HT1080 (cell line): ENCODE measurements at places on chromosomes 1 and 21.
A peak's percentile ranks its signal among the peaks of the same experiment; 100 is the strongest.

DNA sequence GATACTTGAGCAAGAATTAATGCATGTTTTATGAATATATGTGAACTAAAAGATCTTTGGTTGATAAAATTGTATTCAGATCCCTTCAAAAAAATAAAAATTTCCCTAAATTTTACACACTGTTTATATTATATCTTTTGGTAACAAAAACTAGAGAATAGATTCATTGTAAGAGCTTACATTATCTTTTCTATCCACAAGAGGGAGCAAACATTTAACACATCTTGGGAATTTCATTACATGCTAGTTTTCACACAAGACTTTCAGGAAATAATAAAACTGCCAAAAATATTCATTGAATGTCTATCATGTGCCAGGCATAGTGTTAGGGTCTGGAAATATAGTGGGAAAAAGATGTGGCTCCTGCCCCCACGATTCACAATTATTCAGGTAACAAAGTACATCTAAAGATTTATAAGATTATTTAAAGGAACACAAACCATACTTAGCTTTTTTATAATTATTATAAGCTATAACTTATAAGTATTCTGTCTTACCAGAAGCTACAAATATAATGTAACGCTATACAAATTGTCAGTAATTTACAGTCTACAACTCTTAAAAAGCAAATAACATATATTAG is 30.6 kb downstream of the FAF1 start:
- peak; percentile 11 for DNase-seq

- no peak for DNase-seq
Measured at GRCh38 chr1:89287181-89288050, 14.8 kb upstream of the GBP5 start.

DNA sequence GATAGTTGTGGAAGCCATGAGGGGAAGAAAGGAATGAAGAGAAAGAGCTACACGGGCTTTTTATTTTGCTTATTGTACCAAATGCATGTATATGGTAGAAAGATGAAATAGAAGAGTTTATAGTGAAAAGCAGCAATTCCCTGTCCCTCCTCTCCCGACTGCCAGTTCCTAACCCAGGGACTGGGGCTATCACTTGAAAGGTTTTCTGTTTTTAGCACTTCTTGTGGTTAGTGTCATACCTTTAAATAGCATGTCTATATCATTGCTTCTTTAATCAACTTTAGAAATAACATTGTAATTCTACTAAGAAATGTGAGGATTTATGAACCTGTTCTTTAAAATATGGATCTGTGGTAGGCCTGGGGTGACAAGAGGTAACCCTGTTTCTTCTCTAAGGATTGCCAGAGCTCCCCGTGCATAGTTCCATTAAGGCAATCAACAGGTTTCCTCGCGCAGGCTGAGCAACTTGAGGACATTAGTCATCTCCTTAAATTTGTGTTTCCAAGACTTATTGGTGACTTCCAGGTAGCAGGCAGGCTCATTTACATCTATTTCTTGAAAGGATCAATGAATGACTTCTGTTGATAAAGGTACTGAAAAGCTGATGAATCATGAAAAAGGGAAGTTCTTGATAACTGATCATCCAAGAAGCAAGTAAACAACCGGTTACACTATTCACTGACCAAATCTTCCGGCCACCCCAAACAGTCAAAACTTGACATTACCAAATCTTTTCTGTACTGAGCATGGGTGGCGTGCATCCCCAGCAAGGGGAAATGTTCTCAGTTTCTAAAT is 37.8 kb upstream of the S1PR1 start:
- DNase-seq, result no peak

GRCh38 chr1:52588535-52588934 is 13.6 kb upstream of the GPX7 start:
- DNase-seq, result no peak

GRCh38 chr1:86739648-86740509 is 35.5 kb downstream of the SH3GLB1 start:
- peak; percentile 5 for DNase-seq

DNA sequence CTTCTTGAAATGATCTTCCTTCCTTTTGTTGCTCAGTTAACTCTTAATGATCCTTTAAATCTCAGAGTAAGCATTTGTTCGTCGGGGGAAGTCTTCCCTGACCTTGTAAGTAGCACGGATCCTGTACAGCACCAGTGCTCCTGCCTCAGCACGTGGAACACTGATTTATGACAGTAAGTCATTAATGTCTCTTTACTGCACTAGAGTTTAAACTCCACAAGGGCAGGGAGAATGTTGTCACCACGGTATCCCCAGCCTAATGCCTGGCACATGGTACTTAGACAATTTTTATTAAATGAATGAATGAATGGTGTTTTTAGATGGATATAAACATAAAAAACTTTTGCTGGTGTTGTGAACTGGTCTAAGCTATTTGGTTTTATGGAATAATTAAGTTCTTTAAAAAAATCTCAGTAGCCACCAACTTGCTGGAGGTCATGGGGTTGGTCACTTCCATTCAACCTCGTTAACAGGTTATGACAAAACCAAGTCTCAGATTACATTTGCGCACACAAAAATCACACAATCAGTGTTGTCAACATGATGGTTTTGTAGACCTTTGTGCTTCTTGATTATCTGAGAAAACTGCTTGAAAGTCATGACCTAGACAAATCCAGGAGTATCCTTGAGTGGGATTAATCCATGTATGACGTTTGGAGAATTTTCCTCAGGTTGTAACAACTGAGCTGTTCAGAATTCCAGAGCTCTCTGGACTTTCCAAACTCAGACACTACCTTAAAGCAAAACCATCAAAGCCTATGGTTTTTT is 326.9 kb downstream of the DUSP10 start:
- DNase-seq, result no peak

DNA sequence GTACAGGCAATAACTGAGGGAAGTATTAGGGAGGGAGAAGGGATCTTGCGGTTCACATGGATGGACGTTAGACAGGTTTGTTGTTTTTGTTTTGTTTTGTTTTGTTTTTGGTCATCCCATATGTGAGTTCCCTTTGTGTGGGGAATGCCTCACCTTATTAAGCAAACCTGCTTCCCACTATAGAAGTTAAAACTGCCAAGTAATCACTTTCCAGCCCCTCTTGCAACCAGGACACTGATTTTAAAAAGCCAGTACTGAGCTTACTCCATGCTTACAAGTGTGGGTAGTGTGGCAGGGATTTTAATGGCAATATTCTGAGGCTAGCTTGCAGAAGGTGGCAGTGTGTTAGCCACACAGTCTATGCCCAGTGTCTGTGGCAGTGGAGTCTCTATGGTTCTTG is 26.5 kb downstream of the SPATA45 start:
- no peak for DNase-seq

DNA sequence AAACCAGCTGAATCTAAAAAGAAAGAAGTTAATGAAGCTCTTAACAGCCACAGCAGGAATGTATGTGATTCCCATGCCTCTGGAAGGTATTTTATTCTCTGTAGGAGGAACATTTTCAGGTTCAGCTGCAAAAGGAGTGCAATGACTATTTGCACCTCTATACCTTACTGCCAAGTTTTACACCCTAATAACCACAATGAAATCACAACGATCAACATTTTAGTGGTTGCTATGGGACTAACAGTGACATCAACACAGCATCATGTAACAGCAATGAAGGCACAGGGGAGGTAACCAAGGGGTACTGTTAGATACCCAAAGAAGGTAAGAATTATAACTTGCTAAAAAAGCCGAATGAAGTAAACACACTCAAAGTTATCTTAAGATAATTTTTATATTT is 116.3 kb upstream of the HP1BP3 start:
- peak; percentile 3 for DNase-seq

- DNase-seq, result no peak
Measured at GRCh38 chr1:164891615-164892014, 332.6 kb downstream of the PBX1 start.

GRCh38 chr1:119007670-119008482 is 19.7 kb upstream of the TBX15 start:
- DNase-seq, result no peak

GRCh38 chr1:8910914-8911313 is 32.4 kb upstream of the ENO1 start:
- DNase-seq, result peak; percentile 37

DNA sequence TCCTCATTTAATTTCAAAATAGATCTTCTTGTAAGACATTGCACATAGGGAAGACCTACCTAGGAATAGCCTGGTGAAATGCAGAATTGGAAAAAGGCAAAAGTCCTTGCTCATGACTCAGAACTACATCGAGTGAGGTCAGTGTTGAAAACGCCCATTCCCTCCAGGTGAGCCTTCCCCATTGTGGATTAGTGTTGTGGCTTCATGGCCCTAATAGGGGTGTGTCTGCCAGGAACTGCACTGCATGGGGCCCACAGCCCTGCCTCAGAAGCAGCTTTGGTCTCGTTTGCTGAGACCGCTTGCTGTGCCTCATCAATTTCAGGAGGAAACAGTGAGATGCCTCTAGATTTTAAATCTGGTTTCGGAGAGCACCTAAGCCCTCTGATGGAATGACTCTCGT is 17.0 kb downstream of the TFF3 start:
- no peak for DNase-seq

DNA sequence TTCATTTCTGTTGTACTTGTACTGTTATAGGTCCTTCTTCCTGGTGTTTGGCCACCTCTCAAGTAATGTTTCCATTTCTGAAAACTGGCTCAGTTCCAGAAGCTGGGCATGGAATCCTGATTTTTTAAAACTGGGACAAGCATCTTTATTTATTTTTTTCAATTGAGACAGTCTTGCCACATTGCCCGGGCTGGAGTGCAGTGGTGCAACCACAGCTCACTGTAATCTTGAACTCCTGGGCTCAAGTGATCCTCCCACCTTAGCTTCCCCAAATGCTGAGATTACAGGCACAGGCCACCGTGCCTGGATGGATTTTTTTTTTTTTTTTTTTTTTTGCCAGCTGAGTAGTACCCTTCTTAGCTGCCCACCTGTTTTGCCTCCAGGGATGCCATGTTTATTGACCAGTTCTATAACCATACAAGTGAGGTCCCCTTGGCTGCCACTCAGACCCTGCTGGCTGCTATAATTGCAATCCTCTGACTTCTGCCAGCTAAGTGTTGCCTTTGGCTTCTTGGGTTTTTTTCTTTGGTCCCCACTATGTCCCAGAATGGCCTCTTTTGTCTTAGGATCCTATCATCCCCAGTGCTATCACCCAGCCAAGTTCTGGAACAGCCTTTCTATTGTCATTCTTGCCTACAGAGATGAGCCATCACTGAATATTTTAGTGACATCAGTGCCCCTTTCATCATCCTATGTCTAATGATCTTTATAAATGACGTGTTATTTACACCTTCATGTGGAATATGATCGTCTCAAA is 3.9 kb upstream of the DIP2A start:
- peak; percentile 26 for DNase-seq

GRCh38 chr21:17388226-17388625 is 124.6 kb upstream of the CXADR start:
- no peak for DNase-seq

GRCh38 chr1:204224655-204225054 is 10.9 kb upstream of the GOLT1A start:
- no peak for DNase-seq

DNA sequence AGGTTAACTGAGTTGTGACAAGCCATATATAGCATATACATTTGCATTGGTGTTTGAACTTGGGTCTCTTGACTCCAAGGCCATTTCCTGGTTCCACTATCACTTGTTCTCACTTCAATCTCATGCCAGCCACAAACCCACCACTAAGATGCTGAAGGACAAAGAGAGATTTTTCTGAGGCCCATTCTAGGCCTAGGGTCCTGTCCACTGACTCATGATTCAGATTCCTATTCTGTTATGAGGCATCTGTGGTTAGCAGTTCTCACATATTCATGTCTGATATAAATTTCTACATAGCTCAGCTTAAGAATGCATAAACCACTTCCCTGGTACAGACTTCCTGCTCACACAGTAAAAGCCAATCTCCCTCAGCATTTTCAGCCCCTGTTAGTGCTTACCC is 326.1 kb upstream of the BEND5 start:
- peak; percentile 97 for DNase-seq

GRCh38 chr1:230334447-230334837 is 91.7 kb downstream of the PGBD5 start:
- no peak for DNase-seq

DNA sequence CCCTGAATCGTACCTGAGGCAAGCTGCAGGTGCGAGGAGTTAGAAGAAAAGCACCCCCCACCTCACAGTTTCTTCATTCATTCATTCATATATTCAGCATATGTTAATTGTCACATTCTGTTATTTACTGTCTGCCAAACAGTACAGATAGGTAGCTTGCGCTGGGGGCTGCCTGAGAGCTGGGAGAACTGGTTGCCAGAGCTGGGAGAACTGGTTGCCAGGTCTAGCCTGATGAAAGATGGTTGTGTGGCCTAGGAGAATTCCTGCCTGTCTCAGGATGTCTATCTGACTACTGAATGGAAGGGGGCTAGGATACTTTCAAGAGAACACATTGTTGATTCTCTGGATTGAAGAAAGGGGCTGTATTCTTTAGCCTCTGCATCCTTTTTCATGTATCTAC is 225.9 kb upstream of the POU3F1 start:
- DNase-seq, result no peak

DNA sequence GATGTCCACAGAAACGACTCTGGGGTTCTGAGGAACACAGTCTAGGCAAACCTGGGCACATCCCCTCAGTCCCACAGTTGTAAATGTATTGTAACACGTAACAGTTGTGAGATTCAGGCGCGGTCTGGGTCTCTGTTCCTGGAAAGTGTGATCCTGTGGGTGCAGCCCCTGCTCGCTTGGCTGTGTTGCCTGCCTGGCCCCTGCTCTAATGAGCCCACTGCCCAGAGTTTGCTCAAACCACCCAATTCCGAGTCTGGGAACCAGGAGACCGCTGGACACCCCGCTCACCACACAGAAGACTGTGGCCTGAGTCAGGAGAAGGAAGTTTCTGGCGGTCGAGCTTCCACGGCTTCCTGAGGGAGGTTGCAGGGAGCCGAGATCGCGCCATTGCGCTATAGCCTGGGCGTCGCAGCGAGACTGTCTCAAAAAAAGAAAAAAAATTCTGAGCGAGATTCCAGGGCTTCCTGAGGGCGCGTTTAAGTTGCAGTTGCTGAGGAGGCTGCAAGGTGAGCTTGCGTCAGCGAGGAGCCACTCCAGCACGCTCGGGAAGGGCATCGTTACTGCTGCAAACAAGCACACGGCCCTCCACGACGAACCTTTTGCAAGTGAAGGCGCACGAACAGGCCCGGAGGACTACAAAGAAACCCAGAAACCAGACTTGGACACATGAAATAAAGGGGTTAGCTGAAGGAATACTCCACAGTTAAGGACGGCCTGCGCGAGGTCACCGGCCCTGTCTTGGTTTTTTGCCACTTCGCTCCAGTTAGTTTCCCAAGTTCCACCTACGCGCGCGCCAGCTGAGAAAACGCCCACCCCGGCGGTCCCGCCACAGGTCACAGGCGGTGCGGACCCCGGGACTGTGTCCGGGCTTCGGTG is 1.1 kb downstream of the C21orf58 start:
- peak; percentile 31 for DNase-seq

GRCh38 chr1:64654519-64655341 is 90.1 kb upstream of the RAVER2 start:
- no peak for DNase-seq

- DNase-seq, result peak; percentile 82
Measured at GRCh38 chr21:35375115-35375514, 326.0 kb upstream of the RUNX1 start.

GRCh38 chr1:92478393-92478792 is 8.3 kb downstream of the GFI1 start:
- no peak for DNase-seq
